ENCODE measurements at places on chromosomes 16 and 17.

GRCh38 chr17:34511265-34511664, 68.1 kb upstream of the TMEM132E start:
- peak; percentile 5 for DNase-seq

- DNase-seq = peak; percentile 43
Observed at GRCh38 chr17:67891481-67892119, 66.3 kb downstream of the BPTF start.

DNA sequence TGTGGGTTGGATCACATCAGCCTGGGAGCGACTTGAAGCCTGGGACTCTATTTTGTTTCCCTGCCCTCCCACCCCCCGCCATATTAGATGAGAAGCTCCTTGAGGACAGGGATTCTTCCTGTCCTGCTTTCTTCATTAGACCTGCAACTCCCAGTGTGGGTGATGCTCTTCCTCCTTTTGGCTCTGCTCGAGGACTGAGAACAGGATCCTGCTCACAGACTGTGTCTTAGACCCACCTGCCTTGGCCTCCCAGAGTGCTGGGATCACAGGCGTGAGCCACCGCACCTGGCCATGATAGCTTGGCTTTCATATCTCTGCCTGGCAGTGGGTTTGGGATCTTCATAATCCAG, 21.5 kb upstream of the TNS4 start:
- DNase-seq = no peak

DNA sequence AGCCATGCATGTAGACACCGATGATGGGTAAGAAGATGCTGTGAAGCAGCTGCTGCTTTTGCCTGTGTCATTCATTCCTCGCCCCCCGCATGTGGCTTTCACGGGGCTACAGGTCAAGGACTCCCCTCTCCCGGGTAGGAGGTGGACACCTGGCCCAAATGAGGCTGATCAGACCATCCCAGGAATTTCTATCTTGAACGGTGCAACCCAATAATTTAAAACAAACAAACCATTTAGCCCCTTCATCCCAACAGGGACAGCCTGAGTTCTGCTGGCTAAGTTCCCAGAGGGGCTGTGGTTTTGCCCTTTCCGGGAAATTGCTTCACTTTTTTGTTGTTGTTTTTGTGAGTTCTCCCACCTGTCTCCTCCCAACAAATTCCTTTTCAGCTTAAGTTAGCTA, 137.7 kb upstream of the CDH5 start:
- no peak for DNase-seq

GRCh38 chr16:9843424-9844018, 338.7 kb downstream of the GRIN2A start:
- DNase-seq = no peak

DNA sequence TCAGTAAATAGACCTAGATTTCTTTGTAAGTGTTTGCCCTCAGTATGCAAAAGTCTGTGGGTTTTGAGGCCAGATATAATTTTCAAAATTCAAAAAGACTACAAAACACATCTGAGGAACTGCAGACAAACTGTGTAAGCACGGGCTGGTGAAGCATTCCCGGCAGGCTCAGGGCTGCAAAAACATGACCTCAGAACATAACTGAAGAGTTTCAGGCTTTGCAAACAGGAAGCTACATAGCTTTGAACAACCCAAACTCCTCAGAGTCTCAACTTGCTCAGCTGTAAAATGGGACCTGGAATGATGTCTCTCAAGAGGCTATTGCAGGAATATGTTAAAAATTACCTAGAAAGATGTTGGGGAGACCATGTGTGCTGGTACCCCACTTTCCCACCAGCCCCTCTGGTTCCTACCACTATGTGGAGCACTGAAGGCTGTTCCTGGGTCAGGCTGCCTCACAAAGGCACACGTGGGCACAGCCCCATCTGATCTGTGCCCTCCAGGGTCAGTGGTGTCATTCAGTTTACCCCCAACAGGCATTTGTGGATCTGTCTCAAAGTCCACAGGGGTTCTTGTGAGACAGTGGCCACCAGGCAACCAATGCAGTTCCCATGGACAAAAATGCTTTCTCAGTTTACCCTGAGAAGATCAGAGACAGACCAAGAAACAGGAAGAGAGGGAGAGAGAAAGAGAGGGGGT, 72.9 kb downstream of the CREBBP start:
- no peak for DNase-seq

GRCh38 chr16:28162326-28162877, 49.4 kb downstream of the XPO6 start:
- no peak for DNase-seq

GRCh38 chr16:85571813-85572619, 41.1 kb upstream of the GSE1 start:
- DNase-seq = no peak

- DNase-seq = no peak
Observed at GRCh38 chr16:50303041-50303604, 36.8 kb downstream of the ADCY7 start.

DNA sequence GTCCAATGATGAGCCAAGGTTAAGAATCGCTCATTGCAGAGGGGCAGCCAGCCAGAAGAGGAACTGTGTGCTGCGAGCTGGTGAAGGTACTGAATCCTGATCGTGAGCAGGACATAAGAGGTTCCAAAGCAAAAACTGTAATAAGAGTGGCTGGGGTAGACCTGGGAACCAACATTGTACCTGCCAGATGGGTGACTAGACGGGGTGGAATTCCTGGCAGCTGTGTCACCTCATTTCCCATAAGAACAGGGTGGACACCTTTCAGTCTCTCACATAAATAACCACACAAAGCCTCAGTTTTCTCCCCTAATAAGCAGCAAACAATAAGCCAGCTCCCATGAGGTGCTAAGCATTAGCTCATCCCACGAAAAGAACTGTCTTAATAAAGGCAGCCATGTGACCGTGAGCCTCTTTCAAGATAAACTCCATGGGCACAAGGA, 290.3 kb downstream of the SOX9 start:
- DNase-seq = no peak

- peak; percentile 88 for DNase-seq
Observed at GRCh38 chr16:76653390-76654026, 376.3 kb downstream of the CNTNAP4 start.

DNA sequence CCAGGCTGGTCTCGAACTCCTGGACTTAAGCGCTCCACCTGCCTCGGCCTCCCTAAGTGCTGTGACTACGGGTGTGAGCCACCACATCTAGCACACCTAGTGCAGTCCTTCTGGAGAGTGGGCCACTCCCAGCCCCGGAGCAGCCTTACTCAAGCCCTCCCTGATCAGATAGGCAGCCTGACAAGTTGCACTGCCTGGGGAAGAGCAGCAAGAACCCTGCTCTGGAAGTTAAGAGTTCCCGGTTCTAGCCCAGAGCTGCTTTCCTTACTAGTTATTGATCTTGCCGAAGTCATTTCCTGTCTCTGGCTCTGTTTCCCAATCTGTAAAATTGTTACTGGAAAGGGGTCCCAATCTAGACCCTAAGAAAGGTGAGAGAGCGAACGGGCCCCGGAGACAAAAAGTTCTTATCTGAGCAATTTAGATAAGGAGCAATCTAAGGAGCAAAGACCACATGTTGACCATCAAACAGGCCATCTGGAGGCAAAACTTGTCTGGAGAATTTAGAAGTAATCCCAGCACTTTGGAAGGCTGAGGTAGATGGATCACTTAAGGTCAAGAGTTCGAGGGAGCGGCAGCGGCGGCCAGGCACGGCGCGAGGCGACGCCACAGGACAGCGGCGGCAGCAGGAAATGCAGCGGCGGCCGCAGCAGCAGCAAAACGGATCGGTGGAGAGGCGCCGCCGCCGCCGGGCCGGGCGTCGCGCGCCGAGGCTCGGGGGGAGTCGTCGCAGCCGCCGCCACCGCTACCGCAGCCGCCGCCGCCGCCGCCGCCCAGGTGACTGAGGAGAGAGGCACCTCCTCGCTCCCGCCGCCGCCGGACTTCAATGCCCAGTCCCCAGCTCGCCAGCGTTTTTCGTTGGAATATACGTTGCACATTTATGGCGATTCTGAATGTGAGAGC, 4.3 kb upstream of the NAGLU start:
- no peak for DNase-seq

GRCh38 chr17:34998205-34998604, 17.9 kb downstream of the LIG3 start:
- peak; percentile 90 for DNase-seq

DNA sequence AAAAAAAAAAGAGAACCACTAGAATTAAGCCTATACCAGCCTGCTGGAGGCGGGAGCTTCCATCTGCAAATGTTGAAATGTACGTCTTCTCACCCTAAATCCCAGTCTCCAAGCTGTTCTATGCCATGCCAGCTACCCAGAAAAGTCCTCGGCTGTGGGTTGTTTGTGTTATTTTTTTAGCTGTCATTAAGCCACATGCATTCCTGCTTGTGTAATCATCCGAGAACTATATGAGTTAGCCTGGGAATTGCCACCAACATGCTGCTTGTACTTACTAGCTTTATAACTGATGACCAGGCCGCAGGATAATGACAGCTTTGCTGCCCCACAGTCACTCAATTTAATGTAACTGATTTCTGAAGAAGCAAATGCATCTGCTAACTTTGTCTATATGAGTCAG, 313.9 kb upstream of the SALL1 start:
- no peak for DNase-seq

DNA sequence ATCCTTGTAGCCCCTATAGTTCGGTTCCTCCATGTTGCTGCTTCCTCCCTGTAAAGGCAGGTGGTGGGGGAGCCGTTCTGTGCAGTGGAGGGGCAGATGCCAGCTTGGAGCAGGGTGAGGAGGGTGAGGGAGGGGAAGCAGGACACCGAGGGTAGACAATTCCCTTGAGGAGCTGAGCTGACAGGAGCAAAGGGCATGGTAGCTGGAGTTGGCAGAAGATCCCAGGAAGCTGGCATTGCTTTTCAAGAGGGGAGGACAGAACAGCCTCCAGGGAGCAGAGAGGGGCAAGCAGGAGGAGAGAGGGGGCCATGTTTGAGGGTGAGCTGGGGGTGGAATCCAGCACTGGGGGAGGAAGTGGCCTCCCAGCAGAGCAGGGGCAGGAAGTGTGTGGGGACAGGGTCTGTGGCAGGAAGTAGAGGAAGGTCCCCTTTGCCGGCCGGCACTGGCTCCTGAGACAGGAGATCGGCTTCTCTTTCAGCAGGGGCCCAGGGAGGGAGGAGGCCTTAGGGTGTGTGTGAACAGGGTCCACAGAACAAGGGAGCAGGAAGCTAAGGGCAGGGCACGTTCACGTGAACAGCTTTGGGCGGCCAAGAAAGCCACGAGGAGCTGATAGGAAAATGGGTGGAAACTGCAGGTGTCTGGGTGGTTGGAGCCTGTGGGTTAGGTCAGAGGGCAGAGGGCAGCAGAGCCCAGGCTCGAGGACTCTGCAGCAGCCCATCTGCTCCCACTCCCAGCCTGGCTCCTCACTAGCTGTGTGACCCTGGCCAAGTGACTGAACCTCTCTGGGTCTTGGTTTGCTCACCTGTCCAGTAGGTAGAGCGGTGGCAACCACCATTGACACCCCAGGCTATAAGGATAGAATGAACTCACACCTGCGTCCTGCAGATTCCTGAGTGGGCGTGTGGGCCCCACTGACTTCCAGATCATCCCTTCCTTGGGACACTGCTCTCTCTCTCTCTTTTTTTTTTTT, 17.5 kb upstream of the SPNS2 start:
- no peak for DNase-seq

- DNase-seq = no peak
Observed at GRCh38 chr17:57662041-57662440, 83.1 kb downstream of the CCDC182 start.

- DNase-seq = no peak
Observed at GRCh38 chr17:43814026-43814425, 18.9 kb downstream of the MPP3 start.

DNA sequence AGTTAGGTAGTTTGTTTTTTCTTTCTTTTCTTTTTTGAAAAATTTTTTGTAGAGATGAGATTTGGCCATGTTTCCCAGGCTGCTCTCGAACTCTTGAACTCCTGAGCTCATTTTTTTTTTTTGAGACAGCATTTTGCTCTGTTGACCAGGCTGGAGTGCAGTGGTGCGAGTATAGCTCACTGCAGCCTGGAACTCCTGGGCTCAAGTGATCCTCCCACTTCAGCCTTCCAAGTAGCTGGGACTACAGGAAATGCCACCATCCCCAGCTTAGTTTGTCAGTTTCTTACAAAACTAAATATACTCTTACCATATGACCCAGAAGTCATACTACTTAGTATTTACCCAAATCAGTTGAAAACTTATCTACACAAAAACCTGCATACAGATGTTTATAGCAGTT, 14.4 kb upstream of the FBXO47 start:
- DNase-seq = no peak

DNA sequence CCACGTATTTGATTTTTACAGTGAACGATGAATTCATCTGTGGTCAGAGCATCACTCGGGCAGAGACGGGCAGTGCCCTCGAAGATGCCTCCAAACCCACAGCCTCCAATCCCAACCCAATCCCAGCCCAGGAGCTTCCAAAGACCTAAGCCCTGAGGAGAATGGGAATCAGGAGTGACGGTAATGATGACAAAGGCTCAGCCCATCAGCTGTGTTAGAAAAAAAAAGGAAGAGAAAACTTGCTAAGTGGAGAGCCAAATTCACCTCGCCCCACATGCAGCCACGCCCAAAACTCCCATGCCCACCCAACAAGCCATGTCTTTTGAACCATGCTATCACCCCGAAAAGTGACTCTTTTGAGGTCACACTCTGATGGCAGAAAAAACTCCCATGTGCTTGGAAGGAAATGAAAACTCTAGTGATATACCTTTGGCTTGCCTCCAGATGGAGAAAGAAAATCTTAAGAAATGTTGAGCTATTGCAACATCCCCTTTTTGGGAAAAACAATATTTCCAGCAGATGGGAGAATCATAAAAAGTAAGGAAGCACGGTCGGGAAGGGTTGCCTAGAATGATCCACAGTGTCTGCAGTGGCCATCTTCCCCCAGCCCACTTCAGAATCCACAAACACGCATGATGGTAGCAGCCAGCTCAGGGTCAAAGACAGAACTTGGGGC, 37.7 kb downstream of the XYLT1 start:
- no peak for DNase-seq

- no peak for DNase-seq
Observed at GRCh38 chr17:78555746-78556401, 21.3 kb downstream of the DNAH17 start.

DNA sequence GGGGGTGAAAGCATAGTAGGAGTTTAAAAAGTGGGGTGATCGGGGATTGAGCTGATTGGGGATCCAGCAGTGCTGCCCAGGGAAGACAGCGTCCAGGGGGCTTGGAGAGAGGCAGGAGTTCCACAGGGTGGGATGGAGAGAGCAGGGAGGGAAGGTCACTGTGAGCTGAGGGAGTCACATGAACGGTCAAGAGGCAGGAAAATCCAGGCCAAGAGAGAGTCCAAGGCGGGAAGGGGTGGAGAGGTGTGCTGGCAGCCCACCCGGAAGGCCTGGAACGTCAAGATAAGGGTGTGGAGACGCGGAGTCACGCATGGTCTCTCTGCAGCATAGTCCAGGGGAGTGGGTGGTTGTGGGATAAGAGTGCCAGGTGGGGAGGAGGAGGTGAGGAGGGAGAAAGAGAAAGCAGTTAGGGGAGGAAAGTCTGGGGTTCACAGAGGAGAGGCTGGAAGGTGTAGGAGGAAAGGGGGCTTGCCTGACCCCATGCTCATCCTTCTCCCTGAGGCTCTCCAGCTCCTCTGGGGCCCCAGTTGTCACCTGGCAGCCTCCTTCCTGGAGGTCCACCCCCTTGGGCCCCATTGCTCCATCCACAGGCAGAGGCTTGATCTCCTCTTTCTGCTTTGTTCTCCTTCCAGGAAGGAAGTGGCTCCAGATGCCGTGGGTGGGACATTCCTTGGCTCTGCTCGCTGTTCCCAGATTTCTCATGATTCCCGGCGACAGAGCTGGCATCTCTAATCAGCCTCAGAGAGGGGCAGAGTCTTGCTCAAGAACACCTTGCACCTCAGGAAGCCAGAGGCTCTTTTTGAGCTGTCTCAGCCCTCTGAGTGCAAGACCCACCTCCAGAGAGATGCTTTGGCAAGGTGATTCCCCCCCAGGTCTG, 28.7 kb downstream of the CCR7 start:
- DNase-seq = no peak
